H1 (cell line): ENCODE measurements at places on chromosomes 2 and 18. TPM values are rescaled to one million over a fixed set of nuclear protein-coding genes. Genes with fewer than 3 reads are reported as not detected.

AKAIN1 gene
- total RNA-seq: not detected in 2 replicates

UGP2 gene
- 925 and 956 TPM in 2 replicates for total RNA-seq

LRP2 gene
- 2.4 and 2.9 TPM in 2 replicates for total RNA-seq

ALPP gene
- total RNA-seq: 0.15 TPM in 1 of 2 replicates, not detected in the other

CTAGE1 gene
- total RNA-seq: not detected in 2 replicates

ANKRD29 gene
- total RNA-seq: 6.3 and 7.3 TPM in 2 replicates

KCNS3 gene
- 20.5 and 22.7 TPM in 2 replicates for total RNA-seq

CROCC2 gene
- total RNA-seq: not detected in 2 replicates

C2orf80 gene
- 1.1 and 1.3 TPM in 2 replicates for total RNA-seq

EVX2 gene
- total RNA-seq: not detected in 2 replicates

TRABD2A gene
- 18.6 and 19.7 TPM in 2 replicates for total RNA-seq

PTPRN gene
- 5.2 and 5.4 TPM in 2 replicates for total RNA-seq

LDLRAD4 gene
- total RNA-seq: 1.2 and 1.4 TPM in 2 replicates

UGT1A10 gene
- not detected in 2 replicates for total RNA-seq

SERPINB10 gene
- total RNA-seq: not detected in 2 replicates

PGAP1 gene
- total RNA-seq: 24.1 and 24.7 TPM in 2 replicates

UGT1A3 gene
- total RNA-seq: not detected in 2 replicates

NEU2 gene
- not detected in 2 replicates for total RNA-seq

SS18 gene
- total RNA-seq: 82.3 and 83.5 TPM in 2 replicates

CCL20 gene
- total RNA-seq: not detected in 2 replicates

IL36B gene
- total RNA-seq: not detected in 2 replicates

IL1F10 gene
- total RNA-seq: not detected in 2 replicates

IL1RN gene
- not detected in 2 replicates for total RNA-seq

GPR39 gene
- total RNA-seq: 0.63 and 0.65 TPM in 2 replicates

KIAA1328 gene
- total RNA-seq: 4.4 and 5.7 TPM in 2 replicates

C2orf76 gene
- total RNA-seq: 5.0 and 6.2 TPM in 2 replicates

SF3B1 gene
- total RNA-seq: 294 and 320 TPM in 2 replicates

FHOD3 gene
- total RNA-seq: 10.5 TPM in 2 replicates

PRR30 gene
- total RNA-seq: not detected in 2 replicates

MYO7B gene
- not detected in 2 replicates for total RNA-seq

GREB1L gene
- total RNA-seq: 0.31 and 0.34 TPM in 2 replicates

PIEZO2 gene
- 14.7 and 16.5 TPM in 2 replicates for total RNA-seq

ACTG2 gene
- total RNA-seq: 11.0 and 13.7 TPM in 2 replicates

PTH2R gene
- 0.11 and 0.19 TPM in 2 replicates for total RNA-seq

INHBB gene
- total RNA-seq: 0.23 and 0.30 TPM in 2 replicates

C1GALT1C1L gene
- not detected in 2 replicates for total RNA-seq

ALK gene
- 0.09 and 0.10 TPM in 2 replicates for total RNA-seq

HDLBP gene
- total RNA-seq: 329 and 360 TPM in 2 replicates

SERPINB4 gene
- 0.32 and 0.96 TPM in 2 replicates for total RNA-seq

HOXD9 gene
- not detected in 2 replicates for total RNA-seq

STK36 gene
- 34.9 and 41.4 TPM in 2 replicates for total RNA-seq

GTF3C2 gene
- 118 and 129 TPM in 2 replicates for total RNA-seq

CCDC148 gene
- total RNA-seq: 1.3 and 1.5 TPM in 2 replicates

ASTL gene
- 0.60 and 0.75 TPM in 2 replicates for total RNA-seq

DCDC2C gene
- not detected in 2 replicates for total RNA-seq

PJVK gene
- 2.3 and 2.4 TPM in 2 replicates for total RNA-seq

VWC2L gene
- not detected in 2 replicates for total RNA-seq

ITPRID2 gene
- total RNA-seq: 12.6 and 13.5 TPM in 2 replicates

C2orf66 gene
- total RNA-seq: not detected in 2 replicates

HNMT gene
- 3.2 and 3.6 TPM in 2 replicates for total RNA-seq

ANKRD30BL gene
- total RNA-seq: not detected in 2 replicates

B3GNT7 gene
- 72.5 and 73.1 TPM in 2 replicates for total RNA-seq

SMC6 gene
- total RNA-seq: 48.5 and 49.5 TPM in 2 replicates

SNORC gene
- total RNA-seq: 1.6 and 2.1 TPM in 2 replicates

PFN4 gene
- total RNA-seq: not detected in 2 replicates

INPP5D gene
- total RNA-seq: 7.1 and 8.6 TPM in 2 replicates

NT5C1B gene
- total RNA-seq: not detected in 2 replicates
